ENCODE measurements at places on chromosomes 3 and 15.

DNA sequence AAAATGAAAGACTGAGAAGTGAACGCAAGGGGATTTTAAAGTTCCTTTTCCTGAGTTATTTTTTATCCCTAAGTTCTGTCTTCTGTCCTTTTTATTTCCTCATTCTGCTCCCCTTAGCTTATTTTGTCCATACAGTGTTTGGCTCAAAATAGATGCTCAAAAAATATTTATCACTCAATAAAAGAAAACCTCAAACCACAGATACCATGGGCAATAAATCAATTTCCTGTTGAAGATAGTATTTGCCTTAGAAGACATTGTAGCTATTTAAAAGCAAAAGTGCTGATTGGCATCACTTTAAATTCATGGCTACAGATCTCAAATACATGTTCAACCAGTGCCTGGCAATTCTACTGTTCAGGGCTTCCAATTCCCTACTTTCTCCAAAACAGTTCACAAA, 316.5 kb upstream of the ADAMTS9 start:
- DNase-seq = no peak

DNA sequence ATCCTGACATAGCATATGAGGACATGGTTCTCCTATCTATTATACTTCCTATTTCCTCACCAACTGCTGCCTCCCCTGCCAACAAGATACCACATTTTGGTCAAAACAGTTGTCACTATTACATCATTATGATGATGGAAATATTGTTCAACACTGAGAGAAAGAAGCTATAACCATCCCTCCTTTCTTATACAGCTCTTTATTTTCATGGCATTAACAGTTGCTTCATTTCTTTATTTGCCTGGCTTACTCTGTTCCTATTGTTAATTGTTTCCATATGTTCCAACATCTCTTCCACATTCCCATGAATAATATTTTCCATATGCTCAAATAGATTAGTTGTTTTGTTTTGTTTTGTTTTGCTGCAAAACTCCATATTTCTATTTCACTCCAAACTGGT, 40.8 kb upstream of the FILIP1L start:
- DNase-seq = no peak

DNA sequence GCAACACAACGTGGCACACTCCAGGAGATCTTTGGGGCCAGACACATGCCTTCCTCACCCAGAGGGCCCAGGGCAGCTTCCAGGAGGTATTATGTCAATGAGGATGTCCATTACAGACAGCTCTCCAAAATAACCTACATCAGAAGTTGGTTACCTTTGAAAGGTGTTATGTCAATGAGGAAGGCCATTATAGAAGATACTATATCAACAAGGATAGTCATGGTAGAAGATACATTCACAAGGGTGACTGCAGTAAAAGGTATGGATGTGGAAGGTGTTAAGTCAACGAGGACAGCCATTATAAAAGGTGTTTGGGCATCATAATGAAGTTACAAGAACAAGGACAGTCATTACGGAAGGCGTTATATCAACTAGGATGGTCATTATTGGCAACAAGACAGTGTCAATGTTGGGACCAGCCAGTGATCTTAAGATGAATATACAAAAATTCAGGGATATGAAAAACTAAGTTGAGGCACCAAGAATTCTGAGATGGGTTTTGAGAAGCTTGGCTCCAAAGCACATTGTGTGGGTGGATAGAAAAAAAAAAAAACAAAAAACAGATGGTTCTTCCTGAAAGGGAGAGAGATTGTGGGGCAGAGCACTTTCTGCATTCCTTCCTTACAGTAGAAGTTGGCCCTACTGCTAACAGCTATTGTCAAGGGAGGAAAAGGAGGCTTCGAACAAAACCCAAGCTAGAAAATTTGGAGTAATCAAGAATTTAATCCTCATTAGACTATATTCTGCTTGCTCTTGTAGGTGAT, 11.2 kb downstream of the CDCP1 start:
- DNase-seq = no peak

DNA sequence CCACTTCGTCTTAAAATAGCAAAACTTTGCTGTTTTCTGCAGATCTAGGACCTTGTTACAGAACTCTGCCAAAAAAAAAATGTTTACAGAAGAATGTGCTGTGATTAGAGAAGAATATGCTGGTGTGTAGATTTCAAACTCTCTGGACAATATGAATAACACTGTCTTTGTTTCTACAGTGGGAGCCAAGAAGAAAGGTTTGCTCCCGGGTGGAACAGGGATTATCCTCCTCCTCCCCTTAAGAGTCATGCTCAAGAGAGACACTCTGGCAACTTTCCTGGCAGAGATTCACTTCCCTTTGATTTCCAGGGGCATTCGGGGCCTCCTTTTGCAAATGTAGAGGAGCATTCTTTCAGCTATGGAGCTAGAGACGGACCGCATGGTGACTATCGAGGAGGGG, 27.3 kb downstream of the RBM6 start:
- no peak for DNase-seq

DNA sequence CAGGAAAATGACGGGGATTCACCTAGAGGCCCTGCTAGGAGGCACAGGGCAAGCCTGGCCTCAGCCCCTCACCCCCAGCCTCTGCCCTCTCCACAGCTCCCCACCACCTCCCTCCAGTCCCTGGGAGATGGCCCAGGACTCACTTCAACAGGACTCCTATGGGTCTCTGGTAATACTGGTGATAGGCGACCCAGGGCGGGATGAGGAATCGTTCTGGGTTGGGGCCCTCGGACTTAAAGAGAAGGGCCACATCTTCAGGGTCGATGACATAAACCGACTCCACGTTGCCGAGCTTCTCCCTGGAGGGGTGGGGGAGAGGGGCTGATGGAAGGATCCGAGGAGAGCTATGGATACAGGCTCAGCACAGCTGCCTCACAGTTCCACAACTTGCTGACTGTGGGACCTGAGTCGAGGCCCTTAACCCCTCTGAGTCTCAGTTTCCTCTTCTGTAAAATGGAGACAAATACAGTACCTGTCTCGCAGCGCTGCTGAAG, 19.6 kb downstream of the CYP11A1 start:
- DNase-seq = no peak

GRCh38 chr15:78695046-78695671, 54.1 kb upstream of the CHRNB4 start:
- DNase-seq = no peak

DNA sequence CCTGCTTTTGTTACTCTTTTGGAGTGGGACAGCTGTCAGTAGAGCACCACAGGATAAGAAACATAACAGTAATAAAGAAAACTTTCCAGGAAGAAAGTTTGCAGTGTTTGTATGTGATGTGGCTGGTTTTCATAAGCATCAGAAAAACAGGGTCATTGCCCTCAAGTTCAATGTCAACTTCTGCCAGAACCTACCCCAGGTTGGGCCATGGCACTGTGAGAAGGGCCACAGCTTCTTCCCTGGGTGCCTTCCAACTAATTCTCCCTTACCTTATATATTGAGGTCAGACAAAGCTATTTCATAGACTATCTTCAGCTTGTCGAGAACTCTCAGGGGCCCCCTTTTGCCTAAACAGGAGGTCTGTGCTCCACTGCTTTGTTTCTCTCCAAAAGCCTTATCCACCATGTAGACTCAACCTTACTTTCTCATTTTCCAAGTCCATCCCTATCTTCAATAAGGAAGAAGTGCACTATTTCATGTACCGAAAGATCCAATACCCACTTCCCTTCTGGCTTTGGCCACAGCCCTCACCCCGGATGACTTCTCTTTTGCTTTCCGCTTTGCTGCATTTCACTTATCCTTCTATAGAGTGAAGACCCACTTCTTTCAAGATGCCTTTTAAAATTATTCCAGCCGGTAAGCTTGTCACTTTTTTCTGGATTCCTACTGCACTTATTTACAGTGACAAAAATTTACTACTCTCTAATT, 38.2 kb upstream of the PLCL2 start:
- DNase-seq = no peak

DNA sequence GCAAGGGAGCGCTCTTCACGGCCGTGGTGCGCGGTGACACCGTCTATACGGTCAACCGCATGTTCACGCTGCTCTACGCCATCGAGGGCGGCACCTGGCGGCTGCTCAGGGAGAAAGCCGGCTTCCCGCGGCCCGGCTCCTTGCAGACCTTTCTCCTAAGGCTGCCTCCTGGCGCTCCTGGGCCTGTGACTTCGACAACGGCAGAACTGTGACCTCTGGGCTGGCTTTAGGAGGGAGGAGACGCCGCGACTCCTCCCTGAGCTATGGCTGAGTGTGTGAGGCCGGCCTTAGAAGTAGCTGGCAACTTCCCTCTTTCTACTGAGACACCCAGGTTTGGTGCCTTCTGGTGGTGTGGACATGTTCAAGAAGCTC, 1.4 kb downstream of the KBTBD13 start:
- no peak for DNase-seq

DNA sequence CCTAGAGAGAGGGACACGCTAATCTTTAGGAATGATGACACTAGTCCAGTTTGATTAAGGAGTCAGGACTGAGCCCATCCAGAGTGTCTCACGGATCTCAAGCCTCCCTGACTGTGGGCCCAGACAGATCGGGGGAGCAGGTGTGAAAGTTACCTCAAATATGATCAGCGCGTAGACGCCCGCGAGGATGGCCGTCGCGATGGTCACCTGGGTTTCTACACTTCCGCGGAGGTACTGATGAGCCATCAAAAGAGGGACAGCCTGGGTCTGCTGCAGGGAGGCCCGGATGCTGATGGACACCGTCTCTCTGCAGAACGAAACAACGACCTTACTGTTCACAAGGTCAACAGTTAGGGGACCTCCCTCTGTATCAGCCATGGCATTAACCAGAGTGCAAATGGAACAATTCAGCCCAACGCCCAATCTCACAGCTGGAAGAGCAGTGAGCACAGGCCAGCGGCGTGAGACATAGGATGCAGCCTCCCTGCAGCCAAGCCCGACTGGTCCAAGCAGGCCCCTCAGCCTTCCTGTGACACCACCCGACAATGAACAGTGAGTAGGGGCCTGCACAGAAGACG, 84.4 kb downstream of the OCA2 start:
- DNase-seq = no peak

DNA sequence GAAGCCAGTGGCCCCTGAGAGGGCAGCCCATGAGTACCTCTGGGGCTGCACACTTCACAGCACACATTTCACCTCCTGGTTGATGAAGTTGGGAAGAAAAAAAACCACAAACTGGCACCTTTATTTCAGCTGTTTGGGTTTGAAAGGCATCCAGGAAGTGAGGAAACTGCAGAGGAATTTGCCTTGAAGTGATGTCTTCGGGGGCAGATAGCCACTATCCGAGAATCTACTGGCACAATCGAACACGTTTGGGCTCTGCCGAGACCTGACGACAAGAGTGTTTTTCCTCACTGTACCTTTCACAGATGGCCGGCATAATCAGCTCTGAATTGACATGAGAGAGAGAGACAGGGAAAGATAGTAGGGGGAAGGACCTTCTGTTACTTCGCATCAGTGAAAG, 59.7 kb downstream of the LRIG1 start:
- no peak for DNase-seq

- no peak for DNase-seq
Measured at GRCh38 chr3:126827121-126827520, 123.1 kb downstream of the CHCHD6 start.

Data from NCI-H1105 treated with DMSO at 0.1 percent for 48 hours (cell line).